ENCODE measurements at places on chromosomes 12 and 14. TPM values are rescaled to one million over a fixed set of nuclear protein-coding genes. Genes with fewer than 3 reads are reported as not detected.
A peak's percentile ranks its signal among the peaks of the same experiment; 100 is the strongest.

DNA sequence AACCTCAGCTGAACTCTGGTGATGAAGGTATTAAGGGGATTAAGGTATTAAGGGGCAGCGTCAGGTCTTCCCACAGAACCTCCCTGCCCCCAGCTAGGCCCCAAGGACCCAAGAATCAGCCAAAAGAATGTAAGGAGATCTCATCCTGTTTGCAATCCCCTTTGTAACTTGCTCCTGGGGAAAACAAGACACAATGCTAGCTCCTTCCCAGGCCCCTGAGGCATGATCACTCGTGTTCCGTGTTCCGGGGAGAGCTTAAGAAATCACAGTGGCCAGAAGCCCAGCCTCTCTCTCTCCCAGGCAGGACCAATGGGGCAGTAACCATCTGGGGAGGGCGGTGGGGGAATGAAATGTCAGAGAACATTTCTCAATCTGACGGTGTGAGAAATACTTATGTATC, 33.2 kb downstream of the PIGH start:
- DNase-seq, result peak; percentile 58

DNA sequence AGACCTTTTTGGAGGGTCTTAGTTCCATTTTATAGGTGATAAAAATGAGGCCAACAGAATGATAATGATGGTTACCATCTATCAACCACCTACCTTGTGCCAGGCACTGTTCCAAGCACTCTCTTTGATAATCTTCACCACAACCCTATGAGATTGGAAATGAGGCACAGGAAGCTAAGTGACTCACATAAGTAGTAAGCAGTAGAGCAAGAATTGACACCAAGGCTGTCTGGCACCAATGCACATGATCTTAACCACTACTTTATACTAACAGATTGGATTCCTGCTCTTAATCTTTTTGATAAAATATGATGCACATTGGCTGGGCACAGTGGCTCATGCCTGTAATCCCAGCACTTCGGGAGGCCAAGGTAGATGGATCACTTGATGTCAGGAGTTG, 91.4 kb downstream of the DRAM1 start:
- DNase-seq, result no peak

GRCh38 chr12:123512838-123513665, 20.5 kb downstream of the RILPL1 start:
- no peak for DNase-seq

- no peak for DNase-seq
Observed at GRCh38 chr12:96879301-96879700, 27.8 kb upstream of the NEDD1 start.

DNA sequence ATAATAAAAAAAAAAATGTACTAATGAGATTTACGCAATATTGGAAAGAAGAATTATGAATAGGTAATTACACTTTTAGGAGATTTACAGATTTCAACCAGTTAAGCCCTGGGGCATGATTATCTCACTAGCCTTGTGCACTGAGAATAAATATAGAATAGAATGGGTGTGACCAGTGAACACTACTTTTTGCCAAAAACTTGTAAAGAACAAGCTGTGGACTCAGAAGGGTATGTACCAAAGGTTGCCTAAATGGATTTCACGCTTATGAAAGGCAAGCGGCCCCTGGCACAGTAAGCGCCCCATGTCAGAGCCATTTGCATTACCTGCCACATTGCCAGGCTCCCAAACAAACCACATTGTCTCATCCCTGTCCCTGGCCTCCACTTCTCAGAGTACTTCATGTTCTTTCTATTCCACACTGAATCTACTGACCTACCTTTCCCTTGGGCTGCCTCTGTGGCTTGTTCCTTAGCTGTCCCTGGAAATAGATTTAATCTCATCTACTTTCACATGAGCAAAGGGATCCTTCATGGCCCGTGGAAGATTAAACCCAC, 170.6 kb upstream of the DIO2 start:
- no peak for DNase-seq

GRCh38 chr14:32534145-32534544, 205.0 kb downstream of the AKAP6 start:
- no peak for DNase-seq

GRCh38 chr14:102418169-102418852, 55.6 kb downstream of the TECPR2 start:
- DNase-seq, result no peak

The MANSC1 gene
- total RNA-seq, result 19.8 TPM

The WIF1 gene
- total RNA-seq, result 0.76 TPM

Data from sciatic nerve (tissue), 2 donors.